ENCODE measurements at places on chromosomes 4 and X.

- H3K36me3 ChIP-seq: no peaks in the 10 kb centered on the region
- no peak overlapping the region for H3K27ac ChIP-seq
- H3K4me3 ChIP-seq: no peak overlapping the region
Measured at GRCh38 chr4:175906384-175906783, 94.3 kb upstream of the GPM6A start.

GRCh38 chrX:26783512-26784225 is 567.7 kb downstream of the MAGEB5 start:
- H3K36me3 ChIP-seq: no peaks in the 10 kb centered on the region
- H3K27ac ChIP-seq: no peak overlapping the region
- H3K27me3 ChIP-seq: no peaks in the 10 kb centered on the region
- DNase-seq: peak; percentile 5
- no peaks in the 10 kb centered on the region for H3K4me1 ChIP-seq
- H3K4me3 ChIP-seq: no peak overlapping the region

- H3K27me3 ChIP-seq: no peaks in the 10 kb centered on the region
- no peaks in the 10 kb centered on the region for H3K4me1 ChIP-seq
- DNase-seq: no peak
- H3K4me3 ChIP-seq: no peak overlapping the region
Measured at GRCh38 chr4:128848461-128848860, 39.0 kb downstream of the JADE1 start.

- H3K27me3 ChIP-seq: no peaks in the 10 kb centered on the region
- H3K4me3 ChIP-seq: peak overlapping the region; percentile 40
- H3K36me3 ChIP-seq: no peaks in the 10 kb centered on the region
- no peaks in the 10 kb centered on the region for H3K4me1 ChIP-seq
Measured at GRCh38 chrX:84188320-84188834, 378 bp upstream of the RPS6KA6 start.

DNA sequence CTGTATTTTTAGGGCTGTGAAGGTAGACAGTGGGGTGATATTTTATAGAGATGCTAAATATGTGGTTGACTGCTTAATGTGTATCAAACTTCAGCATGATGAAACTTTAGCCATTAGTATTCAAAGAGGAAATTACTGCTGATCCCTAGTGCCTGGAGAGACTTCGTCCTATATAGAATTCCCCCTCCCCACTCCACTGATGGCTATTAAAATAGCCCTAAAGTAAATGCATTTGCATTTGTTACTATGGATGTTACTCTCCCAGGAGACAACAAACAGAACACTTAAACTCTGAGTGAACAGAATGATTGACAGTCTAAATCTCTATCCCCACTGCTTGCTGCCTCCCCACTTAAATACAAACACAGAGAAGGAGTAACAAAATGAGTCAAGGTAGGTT is 39.1 kb downstream of the ADGRL3 start:
- H3K36me3 ChIP-seq: no peaks in the 10 kb centered on the region
- no peaks in the 10 kb centered on the region for H3K4me1 ChIP-seq
- no peak overlapping the region for H3K27ac ChIP-seq
- DNase-seq: no peak

DNA sequence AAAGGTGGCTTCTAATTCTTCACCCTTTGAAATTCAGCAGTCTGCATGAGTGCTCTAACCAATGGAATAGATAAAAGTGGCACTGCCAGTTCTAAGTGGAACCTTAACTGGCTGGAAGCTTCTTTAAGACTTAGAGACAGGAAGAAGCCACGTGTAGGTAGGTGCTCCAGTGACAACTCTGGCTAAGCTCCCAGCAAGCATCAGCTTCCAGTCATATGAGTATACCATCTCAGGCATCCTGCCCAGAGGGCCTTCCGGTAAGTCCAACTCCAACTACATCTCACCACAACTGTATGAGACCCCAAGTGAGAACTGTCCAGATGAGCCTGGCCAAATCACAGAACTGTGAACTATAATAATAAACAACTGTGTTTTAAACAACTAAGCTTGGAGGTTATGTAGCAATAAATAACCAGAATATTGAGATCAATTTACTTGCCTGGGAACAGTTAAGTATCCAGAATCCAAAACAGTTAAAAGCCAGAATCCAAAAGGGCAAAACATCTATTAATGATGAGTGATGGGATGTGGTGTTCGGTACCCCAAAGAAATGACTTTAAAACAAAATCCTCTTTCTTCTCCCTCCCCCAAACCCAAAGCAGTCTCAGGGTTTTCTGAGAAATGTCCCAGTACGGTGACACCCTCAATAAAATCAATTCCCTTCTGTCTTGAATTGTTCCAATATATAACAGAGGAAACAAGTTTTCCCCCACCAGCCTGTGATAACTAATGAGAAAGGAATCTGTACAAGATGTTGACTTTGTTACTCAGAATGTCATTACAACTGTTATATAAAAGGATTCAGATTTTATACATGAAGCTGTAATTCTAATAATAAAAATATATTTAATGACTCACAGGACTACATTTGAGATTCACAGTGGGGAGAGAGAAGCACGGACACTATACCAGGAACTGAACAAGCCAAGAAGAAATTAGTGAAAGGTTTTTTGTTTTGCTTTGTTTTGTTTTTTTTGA is 4.2 kb downstream of the TSPAN5 start:
- no peak overlapping the region for H3K4me3 ChIP-seq
- H3K4me1 ChIP-seq: no peaks in the 10 kb centered on the region
- no peaks in the 10 kb centered on the region for H3K36me3 ChIP-seq
- no peak for DNase-seq
- H3K27me3 ChIP-seq: no peaks in the 10 kb centered on the region
- no peak overlapping the region for H3K27ac ChIP-seq
